Substantia nigra (tissue), 51 donors: ENCODE measurements at places on chromosomes 13 and 19.

GRCh38 chr13:32107474-32107873 lies 75.9 kb downstream of the FRY start:
- DNase-seq: no peak

- no peak for DNase-seq
Observed at GRCh38 chr19:1601613-1602064, 3.6 kb downstream of the UQCR11 start.

GRCh38 chr13:89925107-89925506 lies 1422.4 kb upstream of the MIR17HG start:
- DNase-seq: no peak

GRCh38 chr19:28170066-28170465 lies 1042.9 kb downstream of the UQCRFS1 start:
- no peak for DNase-seq
